ENCODE measurements at places on chromosomes 16 and 17. TPM values are rescaled to one million over a fixed set of nuclear protein-coding genes. Genes with fewer than 3 reads are reported as not detected.

DNA sequence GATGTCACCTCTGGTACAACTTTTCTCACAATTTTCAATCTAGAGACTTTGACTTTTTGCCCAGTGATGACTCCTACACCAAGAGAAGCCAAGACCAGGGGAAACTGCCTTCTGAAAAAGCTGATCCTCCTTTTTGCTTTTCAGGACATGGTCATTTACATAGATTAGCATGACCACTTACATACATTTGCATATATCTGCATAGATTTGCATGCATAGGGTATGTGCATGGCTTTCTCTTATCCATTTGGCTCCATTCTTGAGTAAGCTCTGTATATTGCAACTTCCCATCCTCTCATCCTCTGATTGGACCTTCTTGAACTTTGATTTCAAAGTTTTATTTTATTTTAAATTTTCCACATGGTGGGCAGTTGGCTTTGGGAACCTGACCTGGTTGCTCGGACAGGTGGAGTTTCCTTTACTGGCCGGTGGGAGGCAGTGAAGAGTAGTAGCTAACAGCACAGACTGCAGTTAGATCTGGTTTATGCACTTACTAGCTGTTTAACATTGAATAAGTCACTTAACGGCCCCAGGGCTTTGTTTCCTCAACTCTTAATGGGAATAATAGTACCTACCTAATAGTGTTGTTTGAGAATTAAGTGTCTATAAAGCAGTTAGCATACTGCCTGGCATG lies 92.9 kb downstream of the GPR139 start:
- DNase-seq: peak; percentile 41

Gene GGT6
- polyA plus RNA-seq: not detected

Gene FOXF1
- polyA plus RNA-seq: 0.02 TPM

Gene CSH1
- polyA plus RNA-seq: not detected

Gene SMARCD2
- polyA plus RNA-seq: 89.1 TPM

GRCh38 chr16:72270531-72270930 lies 98.6 kb upstream of the PMFBP1 start:
- no peak for DNase-seq

- no peak for DNase-seq
Observed at GRCh38 chr17:35870906-35871819, 2.5 kb upstream of the HEATR9 start.

Gene RAMP2
- 2.5 TPM for polyA plus RNA-seq

GRCh38 chr17:4180791-4181190 lies 37.8 kb downstream of the CYB5D2 start:
- no peak for DNase-seq

- DNase-seq: peak; percentile 73
Observed at GRCh38 chr17:76659928-76660655, 16.5 kb upstream of the ST6GALNAC1 start.

Gene ACSM2A
- polyA plus RNA-seq: not detected

- peak; percentile 93 for DNase-seq
Observed at GRCh38 chr17:181245-182049, at the start of gene DOC2B. Gene DOC2B, minus strand, starts transcription at chr17:181650. Its CDS starts 171 bp downstream, at chr17:181479.

DNA sequence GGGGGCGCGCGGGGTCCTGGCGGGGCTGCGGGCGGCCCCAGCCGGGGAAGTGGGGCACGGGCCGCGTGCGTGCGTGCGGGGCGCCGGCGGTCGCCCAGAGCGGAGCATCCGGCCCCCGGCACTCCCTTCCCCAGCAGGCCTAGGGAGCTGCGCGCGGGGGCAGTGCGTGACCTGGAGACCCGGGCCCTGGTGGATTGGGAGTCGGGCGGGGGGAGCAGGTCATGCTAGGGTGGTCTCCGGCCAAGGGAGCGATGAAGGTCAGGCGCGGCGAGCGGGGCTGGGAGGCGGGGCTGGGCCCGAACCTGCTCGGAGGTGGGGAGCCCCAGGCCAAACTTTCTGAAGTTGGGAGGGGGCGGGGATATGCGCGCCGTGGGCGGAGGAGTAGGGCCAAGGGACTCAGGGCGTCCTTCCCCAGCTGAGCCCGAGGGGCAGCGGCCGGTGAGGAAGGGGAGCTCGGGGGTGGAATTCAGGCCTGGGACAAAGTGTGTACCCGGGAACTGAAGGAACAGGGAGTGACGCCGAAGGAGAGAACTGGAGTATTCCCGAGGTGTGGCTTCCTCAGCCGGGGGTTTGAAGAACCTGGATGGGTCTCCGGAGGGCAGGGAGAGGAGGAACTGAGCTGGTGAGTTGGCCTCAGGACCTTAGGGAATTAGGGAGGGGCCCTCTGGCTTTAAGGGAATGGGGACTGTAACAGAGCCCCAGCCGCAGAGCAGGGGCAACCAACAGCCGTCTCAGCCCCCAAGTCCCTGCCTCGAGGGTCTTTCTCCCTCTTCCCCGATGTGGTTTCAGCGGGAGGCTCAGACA lies 589 bp downstream of the XYLT2 start:
- DNase-seq: peak; percentile 93

GRCh38 chr17:82972836-82973372 lies 106.5 kb upstream of the METRNL start:
- peak; percentile 10 for DNase-seq

DNA sequence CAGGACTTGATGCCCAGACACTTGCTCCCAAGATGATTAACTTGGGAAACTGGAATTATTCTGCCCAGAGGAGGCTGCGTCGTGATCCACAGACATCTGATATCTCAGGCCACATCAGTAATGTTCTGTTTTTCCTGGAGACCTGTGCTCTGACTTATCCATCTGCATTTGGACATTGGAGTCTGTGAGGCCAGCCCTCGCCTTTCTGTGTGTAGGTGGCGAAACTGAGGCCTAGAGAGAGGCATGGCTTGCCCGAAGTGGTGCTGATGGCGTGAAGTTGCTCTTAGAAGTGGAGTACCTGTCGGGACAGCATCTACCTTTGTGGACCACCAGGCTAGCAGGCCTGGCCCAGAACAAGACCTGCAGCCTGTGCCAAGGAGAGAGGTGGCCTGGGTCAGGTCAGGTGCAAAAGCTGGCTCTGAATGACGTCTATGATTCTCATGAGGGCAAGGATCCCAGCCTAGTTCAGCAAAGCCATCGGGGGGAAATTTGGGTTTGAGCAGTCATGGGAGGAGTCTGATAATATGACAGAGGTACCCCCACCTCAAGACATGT lies 186.8 kb upstream of the ZNF469 start:
- DNase-seq: no peak
